ENCODE measurements at places on chromosomes 11 and 22.

- no peak for DNase-seq
These were observed 43.2 kb upstream of the RDX start for GRCh38 chr11:110339456-110340250.

GRCh38 chr22:23388517-23388890 lies 191.6 kb downstream of the IGLL1 start:
- no peak for DNase-seq

- DNase-seq = no peak
These were observed 30.5 kb downstream of the ARAP1 start for GRCh38 chr11:72721689-72722049.

DNA sequence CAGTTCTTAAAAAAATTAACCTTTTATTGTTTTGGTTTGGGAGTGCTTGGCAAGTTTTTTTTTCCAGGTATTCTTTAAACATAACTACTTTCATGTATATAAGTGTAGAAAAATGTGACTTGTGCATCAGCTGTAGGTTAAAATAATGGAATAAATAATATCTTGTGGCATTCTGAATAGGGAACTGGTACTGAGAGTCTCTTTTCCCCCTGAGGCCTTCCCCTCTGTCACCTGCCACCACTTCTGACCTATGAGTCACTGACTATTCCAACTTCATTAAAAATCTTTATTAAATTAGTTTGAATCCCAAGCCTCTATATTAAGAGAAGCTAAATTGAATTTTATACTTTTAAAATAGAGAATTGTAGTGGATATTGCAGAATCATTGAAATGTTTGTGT lies 805.7 kb downstream of the METTL15 start:
- DNase-seq = no peak

GRCh38 chr22:30132290-30132996 lies 52.2 kb downstream of the HORMAD2 start:
- no peak for DNase-seq

GRCh38 chr11:68940651-68941323 lies 37.1 kb downstream of the IGHMBP2 start:
- no peak for DNase-seq

DNA sequence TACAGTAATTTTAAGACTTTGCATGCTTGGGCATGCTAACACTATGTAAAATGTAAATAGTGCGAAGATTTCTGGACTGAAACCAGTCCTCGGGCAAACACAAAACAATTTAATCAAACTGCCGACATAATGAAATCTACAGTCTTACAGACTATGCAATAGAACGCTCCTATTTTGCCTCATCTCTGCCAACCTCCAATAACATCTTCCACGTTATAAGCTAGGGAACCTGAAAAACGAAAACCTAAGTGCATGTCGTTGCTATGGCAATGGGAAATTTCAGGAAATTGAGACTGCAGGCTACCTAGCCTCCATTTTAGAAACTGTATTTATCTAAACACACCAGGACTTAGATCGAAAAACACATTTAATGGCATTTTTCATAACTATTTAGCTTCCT lies 1.1 kb downstream of the CSTF3 start:
- no peak for DNase-seq

GRCh38 chr11:121766991-121767390 lies 314.2 kb upstream of the SORL1-AS1 start:
- DNase-seq = no peak

DNA sequence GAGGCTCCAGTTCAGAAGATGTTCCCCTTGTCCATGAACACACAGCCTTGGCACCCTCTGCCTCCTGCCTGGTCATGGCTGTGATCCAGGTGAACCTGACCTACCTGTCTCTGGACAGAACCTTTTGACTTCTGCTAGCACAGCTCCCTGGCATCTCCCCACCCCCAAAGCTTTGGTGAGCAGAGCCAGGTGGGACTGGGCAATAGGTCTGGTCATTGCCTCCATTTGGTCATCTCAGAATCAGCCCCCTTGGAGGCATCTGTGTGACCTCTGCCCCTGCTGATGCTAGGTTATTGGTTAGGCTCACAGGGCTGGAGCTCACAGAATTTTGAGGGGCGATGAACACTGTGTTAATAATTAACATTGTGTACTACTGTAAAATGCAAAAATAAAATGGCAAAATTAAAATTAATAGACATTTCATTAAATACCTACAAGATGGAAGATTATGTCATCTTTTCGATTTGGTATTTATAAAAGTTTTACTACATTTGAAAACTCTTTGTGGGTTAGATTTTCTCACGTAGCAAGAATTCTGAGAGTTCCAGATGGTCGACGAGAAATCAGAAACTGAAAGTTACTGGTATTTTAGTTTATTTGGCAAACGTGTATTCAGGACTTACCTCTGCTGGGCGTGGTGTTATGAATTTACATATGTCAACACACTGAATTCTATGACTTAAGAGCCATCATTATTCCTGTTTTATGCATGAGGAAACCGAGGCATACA lies 8.3 kb upstream of the KIAA0930 start:
- no peak for DNase-seq

DNA sequence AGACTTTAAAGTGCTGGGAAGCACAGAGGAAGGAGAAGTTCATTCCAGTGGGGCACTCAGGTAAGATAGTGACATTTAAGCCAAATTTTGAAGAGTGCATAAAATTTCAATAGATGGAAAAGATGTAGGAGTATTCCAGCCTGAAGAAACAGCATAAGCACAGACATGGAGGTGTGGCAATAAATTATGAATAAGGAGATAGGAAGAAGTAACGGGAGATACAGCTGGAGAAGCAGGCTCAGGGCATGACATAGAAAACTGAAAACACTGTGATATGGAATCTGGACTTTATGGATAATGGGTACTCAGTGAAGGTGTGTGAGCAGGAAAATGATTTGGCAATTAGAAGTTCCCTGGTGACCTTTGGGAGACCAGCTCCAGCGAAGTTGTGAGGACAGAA lies 33.3 kb downstream of the P4HA3 start:
- DNase-seq = no peak

DNA sequence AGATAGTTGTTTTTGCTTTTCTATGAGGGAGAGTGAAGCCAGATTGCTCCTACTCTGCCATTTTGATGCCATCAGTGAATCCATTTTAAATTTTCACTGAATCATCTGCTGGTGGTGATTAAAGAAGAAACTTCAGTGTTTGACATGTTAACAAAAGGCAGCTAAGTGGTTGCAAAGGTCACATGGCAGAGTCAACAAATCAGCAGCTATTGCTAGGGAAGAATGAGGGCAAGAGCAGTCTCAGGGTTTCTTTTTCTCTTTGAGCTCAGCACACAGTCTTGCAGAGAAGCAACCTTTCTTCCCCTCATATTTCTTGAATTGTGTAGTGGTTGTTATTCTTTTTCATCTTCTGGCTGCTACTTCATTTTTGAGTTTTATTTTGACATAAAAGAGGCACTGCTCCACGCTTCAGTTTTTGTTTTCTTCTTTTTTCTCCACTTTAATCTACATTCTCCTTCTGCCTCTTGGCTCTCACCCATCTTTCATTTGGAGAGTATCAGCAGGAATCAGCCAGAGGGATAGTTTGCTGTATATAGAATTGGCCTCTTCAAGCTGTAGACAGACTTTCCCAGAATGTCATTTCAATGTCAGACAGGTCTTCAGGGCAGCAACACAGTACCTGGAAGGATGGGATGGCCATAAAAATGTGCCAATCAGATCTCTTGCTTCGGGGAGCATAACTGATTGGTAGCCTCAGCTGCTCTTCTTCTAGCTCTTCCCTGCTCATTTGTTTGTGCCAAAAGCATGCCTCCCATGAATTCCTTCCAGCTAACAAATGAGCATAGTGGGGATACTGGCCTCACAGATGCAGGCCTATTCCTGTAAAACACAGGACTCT lies 153.9 kb downstream of the TRPC6 start:
- no peak for DNase-seq

DNA sequence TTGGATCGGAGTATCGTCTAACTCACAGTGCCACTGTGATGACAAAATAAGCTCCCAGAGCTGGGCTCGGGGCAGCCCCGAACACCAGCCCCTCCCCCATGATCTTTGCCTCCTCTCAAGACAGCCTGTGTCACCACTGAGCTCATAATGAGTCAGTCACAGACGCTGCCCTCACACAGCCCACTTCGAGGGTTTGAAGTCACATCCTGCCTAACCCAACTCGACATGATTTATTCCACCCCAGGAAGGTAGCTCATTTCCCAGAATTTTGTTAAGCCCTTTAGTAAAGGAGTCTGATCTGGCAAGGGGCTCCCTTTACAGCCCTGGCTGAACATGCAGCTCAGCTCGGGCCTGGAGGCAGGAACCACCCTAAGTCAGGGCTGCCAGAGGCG lies 22.8 kb downstream of the MYH9 start:
- DNase-seq = peak; percentile 70

DNA sequence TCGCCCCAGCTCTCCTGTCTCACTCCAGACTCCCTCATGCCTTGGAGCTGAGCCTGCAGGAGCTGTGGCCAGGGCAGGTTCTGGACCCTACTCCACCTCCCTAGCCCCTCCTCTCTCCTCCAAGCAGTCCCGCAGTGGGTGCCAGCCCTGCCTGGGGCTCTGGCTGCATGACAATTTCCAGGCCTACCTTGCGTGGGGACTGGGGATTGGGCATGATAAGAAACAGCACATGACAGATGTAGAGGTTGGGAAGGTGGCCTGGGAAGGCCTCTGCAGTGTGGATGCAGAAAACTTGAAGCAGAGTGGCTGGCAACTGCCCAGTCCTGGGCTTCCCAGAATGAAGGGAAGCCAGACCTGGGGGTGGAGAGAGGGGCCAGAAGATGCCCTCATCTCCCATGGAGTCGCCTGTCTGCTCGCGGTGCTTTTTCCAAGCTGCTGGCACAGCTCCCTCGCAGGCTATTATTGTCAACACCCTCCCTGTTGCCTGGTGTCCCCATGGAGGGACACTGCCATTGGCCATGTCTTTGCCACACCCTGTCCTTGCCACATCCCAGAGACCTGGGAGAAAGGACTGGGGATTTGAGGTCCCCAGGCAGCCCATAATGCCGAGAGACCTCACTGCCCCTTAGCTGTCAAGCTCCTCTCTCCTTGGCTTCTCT lies 48.9 kb upstream of the CDON start:
- no peak for DNase-seq

- DNase-seq = no peak
These were observed 8.0 kb downstream of the RNF121 start for GRCh38 chr11:71936825-71937224.

DNA sequence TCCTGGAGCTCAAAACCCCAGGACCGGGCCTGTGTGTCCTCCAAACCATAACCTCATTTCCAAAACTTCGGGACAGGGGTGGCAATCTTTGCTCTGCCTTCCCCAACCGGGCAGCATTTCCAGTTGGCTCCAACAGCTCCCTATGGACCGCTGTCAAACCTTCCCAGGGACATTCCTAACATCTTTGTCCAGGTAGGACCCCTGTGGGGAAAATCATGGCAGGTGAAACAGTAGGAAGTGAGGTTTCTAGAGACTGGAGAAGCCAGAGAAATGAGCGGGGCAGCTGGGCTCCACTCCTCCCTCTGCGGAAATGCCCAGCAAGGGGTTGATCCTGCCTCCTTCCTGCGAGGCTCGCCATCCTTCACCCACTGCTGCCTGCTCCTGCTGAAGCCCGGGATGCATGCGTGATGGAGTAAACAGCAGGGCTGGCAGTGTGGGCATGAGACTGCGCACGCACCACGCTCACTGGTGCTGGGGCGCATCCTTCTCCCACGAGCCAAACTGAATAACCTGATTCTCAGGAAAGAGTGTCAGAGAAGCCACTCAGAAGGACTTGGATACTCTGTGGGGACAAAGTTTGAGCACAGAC lies 136.4 kb downstream of the BUD13 start:
- no peak for DNase-seq

DNA sequence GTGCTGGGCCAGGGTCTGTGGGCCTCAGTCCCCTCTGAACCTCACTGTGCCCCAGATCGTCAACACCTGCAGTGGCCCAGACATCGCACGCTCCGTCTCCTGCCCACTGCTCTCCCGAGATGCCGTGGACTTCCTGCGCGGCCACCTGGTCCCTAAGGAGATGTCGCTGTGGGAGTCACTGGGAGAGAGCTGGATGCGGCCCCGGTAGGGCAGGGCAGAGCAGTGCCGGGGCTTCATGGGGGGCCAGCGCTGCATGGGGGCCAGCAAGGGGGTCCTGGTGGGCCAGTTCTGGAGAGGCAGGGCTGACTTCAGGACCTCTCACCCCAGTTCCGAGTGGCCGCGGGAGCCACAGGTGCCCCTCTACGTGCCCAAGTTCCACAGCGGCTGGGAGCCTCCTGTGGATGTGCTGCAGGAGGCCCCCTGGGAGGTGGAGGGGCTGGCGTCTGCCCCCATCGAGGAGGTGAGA lies 16.3 kb downstream of the EPS8L2 start:
- DNase-seq = no peak

- DNase-seq = no peak
These were observed 109.0 kb downstream of the SIK3 start for GRCh38 chr11:116989184-116989583.

DNA sequence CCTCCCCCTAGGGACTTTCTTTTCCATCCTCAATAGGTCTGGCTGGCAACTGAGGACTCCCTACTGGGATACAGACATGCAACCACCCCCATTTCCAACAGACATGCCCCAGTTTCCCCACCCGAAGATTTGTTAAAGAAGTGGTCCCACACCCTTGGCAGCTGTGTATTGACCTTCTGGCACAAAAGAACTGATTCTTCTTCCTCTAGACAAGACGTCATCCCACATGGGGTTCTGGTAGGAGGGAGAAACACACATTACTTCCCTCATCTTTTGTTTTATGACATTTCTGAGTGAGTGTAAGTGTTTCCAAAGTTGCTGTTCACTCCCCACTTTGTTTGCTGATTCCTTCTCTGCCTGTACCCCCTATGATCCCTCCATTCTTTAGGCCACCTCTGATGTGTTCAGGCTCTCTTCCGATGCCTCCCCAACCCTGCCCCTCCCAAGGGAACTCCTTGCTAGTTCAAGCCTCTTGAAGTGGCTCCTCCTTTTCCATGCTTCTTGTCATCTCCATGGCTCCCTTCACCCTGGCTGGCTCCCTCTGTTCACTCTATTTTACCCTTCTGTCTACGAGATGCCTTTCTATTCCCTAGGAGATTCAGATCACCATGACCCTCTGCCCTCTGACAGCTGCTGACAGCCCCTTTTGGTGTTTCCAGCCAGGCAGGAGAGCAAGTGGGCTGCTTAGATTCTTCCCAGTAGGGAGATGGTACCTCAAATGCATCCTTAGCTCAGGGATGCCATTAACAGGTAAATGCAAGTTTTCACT lies 4.3 kb downstream of the KIRREL3 start:
- DNase-seq = no peak

- DNase-seq = no peak
These were observed 7.6 kb upstream of the LMO1 start for GRCh38 chr11:8271106-8271886.

DNA sequence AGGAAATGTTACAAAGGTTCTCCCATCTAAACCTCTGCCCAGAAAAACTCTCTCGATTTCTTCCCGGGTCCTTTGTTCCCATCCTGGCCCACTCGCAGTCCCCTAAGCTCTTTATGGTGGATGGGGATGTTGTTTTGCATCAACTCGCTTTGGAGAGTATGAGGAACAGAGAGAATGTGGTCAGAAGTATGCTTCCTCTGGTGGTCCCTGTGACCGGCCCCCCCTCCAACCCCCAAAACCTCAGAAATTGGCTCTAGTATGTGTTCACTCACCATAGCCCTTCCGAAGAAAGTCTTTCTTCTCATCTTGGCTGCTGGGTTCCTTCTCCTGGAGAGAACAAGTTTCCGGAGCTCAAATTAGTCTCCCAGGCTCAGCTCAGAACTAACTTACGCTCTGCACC lies 54.4 kb downstream of the GRAMD1B start:
- no peak for DNase-seq

GRCh38 chr11:19499999-19500398 lies 212.6 kb upstream of the NAV2 start:
- no peak for DNase-seq

All from stimulated activated CD4-positive, alpha-beta T cell treated with anti-CD3 and anti-CD28 coated beads, Interleukin-1b, Interleukin-23, amount 100 ng/mL, for 1 hour (primary cell).